ENCODE measurements at places on chromosomes 4 and X.

DNA sequence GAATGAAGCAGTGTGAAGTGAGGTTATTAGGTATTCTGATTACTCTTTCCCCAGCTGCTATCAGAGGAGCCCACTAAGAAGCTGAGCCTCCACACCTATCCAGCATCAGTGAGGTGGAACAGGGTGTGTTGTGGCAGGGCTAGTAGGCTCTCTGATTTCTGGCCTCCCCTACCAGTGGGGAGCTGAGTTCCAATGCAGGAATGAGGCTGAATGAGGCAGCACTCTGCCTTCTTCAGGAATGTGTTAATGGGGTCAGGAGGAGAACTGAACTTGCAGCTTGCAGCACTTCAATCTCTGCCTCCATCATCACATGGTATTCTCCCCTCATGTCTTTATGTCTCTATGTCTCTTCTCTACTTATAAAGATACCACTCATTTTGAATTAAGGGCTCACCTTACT is 26.9 kb downstream of the SOX3 start:
- no peak for DNase-seq

GRCh38 chr4:16154451-16154850 is 70.6 kb upstream of the PROM1 start:
- no peak for DNase-seq

GRCh38 chrX:40097504-40098263 is at the start of gene BCOR:
BCOR (minus strand) TSS chrX:40097958; CDS start chrX:40077929, 20,029 bp downstream.
- no peak for DNase-seq

- DNase-seq = no peak
Measured at GRCh38 chrX:57674861-57675260, 5.2 kb downstream of the NLRP2B start.

DNA sequence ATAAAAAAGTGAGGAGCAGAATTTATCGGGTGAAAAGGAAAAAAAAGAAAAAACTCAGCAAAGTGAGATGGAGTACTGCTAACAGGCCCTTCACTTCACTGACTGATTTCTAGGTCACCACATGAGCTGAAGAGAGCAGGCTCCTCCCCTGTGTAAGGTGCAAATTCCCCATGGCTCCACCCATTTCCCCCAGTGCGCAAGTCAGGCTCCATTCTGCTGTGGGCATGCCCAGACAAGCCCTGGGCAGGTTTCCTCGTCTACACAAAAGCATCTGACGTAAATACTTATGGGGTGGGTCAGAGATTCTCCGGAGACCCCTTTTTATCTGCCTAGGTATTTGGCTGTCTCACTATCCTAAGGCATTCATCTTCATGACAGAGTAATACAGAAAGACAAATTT is 157.9 kb downstream of the MAGEB5 start:
- DNase-seq = no peak

GRCh38 chrX:72176981-72177380 is 4.6 kb upstream of the PIN4 start:
- no peak for DNase-seq

GRCh38 chr4:7156328-7156727 is 36.0 kb upstream of the SORCS2 start:
- no peak for DNase-seq

DNA sequence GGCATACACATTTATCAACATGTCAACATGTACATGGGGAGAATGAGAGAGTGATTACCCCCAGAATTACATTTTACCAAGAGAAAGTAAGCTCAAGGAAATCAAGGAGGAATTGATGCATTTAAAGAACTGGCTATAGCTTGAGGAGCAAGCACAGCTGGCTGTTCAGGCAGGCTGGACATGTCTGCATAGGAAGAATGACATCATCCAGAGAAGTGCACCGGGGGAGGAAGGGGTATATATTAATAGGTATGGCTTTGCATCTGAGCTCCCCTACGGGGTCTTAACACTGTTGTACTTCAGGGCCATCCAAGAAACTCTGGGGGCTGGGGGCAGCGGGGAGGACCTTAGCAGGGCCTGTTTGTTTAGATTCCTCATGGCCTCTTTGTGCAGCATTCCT is 222.4 kb upstream of the VCX start:
- no peak for DNase-seq

DNA sequence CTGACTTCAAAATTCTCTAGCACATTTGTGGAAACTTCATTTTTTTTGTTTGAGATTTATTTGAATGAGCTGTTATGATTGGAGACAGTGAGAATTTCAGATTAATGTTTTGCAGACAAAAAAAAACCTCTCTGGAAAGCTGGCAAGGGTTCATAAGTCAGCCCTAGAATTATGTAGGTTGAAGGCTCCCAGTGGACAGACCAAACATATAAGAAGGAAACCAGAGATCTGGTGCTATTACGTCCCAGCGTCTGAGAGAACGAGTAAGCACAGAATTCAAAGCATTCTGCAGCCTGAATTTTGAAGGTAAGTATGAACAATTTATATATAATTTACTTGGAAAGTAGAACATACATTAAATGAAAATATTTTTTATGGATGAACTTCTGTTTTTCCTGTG is at the start of gene AGTR2:
TSS of gene AGTR2 (plus strand) at position 234 of the 400 bp plus-strand sequence. CDS start 1,537 bp downstream, outside the sequence.
- DNase-seq = no peak

DNA sequence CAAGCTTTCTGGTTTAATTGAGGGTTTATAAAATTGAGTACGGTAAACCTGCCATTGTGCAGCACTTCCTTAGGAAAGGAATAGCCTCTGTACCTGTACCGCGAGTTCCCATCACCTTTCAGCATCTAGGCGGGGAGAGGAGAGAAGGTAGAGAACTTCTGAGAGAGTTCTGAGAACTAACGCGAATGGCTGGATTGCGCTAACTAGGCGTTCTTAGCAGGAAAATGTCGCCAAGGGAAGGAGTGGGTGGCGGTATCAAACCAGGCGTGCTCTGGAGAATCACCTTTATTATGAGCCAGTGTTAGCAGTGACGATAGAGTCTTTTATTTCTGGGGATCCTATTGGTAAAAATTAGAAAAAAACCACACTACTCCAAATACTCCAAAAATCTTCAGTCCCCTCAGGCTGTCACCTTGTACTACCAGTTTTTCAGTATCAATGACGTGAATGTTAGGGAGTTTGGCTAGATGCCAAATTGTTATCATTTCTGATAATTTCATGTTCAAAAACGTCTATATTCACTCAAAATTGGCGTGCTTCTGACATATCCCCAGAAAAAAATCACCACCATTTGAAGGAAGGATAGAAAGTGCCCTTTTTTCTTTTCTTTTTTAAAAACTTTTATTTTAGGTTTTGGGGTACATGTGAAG is 1.4 kb downstream of the UGT8 start:
- DNase-seq = no peak

GRCh38 chr4:99826016-99826415 is 9.4 kb downstream of the DAPP1 start:
- no peak for DNase-seq

DNA sequence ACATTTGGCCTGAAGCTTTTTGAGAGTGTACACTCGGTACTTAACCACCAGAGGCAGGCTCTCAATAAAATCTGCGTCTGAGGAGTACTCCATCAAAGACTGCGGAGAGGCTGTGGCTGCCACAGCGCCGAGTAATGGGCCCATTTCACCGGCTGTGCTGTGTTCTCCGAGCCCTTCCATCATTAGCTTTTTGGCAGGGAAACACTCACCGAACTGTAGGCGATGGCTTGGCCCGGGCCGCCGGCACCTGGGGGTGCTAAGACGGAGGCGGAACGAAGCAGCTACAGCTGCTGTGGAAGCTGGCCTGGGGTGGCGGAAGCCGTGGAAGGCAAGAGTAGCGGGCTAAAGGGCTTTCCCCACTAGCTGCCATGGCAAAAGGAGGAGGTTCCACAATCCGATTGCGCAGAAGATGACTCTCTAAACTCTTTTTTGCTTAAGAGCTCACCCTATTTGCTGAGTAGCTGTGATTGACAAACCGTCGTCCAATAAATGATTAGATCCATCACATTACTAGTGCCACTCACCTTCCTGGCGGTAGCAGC is 48.5 kb upstream of the PABPC1L2A start:
- DNase-seq = no peak

DNA sequence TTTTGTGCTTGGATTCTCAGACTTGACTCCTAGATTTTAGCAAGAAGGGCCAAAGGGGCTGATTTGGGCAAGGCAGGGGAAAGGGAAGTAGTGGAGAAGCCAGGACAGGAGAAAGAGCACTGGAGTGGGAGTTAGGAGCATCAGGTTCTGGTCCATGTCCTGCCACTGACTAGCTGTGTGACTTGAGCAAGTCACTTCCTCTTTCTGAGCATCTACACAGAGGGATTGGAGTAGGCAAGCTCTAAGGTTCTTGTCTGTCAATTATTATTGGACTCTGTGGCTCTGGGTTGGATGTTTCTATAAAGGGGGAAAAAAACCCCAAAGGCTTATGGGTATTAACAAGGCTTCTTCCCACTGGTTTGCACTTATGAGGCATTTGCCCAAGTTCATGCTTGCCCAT is 24.4 kb downstream of the PLAC1 start:
- no peak for DNase-seq

DNA sequence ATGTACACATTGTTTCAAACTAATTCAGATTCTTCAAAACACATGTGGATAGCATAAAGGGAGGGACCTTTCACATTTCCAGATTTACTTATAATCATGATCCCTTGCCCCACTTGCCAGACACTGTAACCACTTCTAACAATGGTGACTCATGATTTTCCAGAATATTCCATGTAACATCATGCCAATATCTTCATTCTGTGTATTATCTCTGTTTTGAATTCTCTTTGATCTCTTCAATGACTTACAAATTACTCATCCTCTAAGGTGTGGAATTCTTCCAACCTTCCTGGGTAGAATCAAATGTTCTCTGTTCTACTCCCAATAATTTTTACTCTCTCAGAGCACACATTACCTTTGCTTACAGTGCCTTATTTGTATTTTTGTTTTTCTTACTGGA is 517.1 kb downstream of the PCDH7 start:
- no peak for DNase-seq

GRCh38 chrX:136310411-136310810 is 9.6 kb downstream of the ADGRG4 start:
- no peak for DNase-seq

DNA sequence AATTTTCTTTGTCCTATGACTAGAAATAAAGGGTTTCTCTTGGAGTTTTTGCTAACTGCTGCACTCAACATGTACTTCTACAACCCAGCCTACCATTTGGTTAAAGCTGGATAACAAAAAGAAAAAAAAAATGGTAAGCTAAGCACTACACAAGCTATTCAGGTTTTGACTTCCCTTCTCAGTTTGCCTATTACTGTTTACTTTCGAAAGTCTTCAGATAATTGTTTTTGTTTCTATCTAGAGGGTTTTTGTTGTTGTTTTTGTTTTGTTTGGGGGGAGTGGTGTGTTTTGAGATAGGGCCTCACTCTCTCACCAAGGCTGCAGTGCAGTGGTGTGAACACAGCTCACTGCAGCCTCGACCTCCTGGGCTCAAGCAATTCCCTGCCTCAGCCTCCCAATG is 46.6 kb downstream of the CLOCK start:
- DNase-seq = no peak

GRCh38 chr4:68373513-68373912 is 23.6 kb upstream of the YTHDC1 start:
- DNase-seq = peak; percentile 26

DNA sequence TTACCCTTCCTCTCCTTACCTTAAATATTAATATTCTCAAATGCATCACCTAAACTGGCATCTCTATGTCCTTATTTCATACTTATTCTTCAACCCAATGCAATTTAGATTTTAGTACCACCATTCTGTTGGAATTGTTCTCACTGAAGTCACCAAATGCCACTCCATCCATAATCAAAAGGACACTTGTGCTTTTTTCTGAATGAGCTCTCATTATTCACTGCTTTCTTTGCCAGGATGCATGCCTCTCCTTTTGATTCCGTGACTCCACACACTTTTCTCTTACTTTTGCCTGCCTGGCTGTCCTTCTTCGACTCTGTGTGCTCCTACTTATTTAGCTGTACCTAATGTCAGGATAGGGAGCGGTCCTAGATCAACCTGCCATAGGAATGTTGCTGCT is 633.1 kb upstream of the BOD1L1 start:
- no peak for DNase-seq

DNA sequence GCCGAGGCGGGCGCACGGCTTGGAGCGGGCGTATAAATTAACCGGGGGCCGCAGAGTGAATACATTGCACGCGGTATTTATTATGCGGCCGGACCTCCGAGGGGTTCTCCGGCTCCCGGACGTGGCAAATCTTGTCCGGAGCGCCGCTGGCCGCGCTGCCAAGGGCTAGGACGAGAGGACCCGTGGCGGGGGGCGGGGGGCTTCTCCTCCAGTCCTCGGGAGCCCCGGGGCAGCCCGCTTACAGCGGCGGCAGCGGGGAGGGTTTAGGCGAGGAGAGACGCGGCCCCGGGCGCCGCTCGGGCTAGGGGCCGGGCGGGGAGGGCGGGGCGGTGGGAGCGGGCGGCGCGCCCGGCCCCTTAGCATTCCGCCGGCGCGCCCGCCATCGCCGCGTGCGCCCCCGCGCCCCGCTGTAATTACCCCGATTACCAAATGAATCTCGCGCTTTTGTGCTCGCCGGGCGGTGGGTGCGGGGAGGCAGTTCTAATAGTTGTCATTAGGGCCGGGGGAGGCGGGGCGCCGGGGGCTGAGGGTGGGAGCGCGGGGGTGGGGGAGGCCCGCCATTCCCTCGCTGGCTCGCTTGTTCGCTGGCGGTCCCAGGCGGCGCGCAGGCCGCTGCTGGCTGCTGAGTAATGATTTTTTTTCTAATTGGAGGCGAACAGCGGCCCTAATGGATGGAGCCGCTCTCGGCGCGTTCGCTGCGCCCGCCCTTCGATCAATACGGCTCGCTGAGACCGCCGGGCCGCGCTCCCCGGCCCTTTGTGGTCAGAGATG is 276.6 kb downstream of the BCOR start:
- no peak for DNase-seq

DNA sequence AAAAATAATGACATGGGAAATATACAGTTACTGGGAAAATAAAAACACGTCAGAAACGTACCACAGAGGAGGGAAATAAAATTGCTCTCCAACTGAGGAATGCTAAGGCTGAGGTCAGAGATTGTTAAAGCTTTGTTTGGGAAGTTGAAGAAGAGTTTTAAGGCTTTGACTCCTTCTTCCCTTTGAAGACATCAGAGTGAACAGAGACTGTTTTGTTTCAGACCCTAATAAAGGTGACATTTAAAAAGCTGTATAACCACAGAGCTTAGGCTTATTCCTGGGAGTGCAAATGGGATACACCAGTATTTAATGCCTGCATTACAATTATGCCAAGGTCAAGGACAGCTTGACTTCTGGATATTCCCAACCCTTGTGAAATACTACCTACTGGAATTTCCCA is 102.8 kb downstream of the TRIML1 start:
- DNase-seq = no peak

- no peak for DNase-seq
Measured at GRCh38 chr4:143411527-143412419, 75.1 kb downstream of the GAB1 start.

GRCh38 chr4:24890561-24891126 is 22.2 kb downstream of the CCDC149 start:
- DNase-seq = no peak

DNA sequence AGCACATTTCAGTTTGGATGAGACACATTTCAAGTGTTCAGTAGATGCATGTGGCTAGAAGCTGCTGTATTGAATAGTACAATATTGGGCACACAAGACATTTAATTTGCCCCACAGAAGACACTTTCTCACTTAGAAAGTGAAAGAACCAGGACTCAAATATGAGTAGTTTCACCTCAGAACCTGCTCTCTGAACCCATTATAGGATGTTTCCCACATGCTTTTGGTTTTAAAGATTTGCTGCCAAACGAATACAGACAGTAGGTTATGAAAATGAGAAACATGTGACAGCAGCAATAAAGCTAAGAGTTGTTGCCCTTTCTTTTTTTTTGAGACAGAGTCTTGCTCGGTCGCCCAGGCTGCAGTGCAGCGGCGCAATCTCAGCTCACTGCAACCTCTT is 32.3 kb downstream of the C4orf54 start:
- no peak for DNase-seq

- DNase-seq = no peak
Measured at GRCh38 chrX:20221902-20222301, 44.8 kb downstream of the RPS6KA3 start.
